Right ventricle myocardium superior (tissue), 1 donor: ENCODE measurements at places on chromosomes 5 and 9. TPM values are rescaled to one million over a fixed set of nuclear protein-coding genes. Genes with fewer than 3 reads are reported as not detected.

GRCh38 chr5:150245111-150245789 lies 44.3 kb downstream of the CAMK2A start:
- peak; percentile 78 for DNase-seq

- no peak for DNase-seq
Observed at GRCh38 chr5:73821003-73821402, 195.0 kb downstream of the ARHGEF28 start.

DNA sequence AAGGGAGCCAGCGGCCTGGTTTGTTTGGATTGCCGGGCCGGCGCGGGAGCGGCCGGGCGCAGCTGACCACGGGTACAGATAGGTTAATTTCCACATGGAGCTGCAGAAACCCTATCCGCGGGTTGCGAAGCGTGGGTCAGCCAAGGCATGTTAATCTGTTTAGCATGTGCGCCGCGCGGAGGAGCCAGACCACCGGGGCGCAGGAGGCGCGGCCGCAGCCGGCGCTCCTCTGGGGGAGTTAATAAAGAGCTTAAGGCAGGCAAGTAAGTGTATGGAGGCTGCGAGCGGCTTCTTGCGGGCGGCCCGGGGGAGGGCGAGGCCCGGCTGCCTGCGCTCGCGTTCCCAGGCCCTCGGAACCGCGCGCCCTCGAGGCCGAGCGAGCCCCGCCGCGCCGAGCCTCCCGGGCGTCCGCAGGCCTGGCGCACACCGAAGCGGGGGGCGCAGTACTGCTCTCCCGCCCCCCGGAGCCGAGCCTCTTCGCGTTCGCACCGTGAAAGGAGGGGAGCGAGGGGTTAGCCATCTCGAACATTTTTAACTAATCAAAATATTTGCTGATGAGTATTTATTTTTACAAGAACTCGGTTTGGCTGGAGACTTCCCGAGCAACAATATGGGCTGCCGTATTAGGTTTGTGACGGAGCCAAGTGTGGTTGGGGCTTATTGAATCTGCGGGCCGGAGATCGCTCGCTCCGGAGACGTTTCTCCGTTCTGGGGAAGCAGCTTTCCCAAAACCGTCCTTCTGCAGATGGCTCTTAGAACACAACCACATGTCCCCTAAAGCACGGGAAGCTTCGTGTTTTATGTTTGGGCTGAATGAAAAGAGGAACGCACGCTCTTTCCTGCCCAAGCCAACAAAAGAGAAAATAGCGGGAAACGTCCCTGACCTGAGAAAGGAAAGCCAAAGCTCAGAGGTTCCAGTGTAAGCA lies 28.8 kb downstream of the FOXD1 start:
- no peak for DNase-seq

DNA sequence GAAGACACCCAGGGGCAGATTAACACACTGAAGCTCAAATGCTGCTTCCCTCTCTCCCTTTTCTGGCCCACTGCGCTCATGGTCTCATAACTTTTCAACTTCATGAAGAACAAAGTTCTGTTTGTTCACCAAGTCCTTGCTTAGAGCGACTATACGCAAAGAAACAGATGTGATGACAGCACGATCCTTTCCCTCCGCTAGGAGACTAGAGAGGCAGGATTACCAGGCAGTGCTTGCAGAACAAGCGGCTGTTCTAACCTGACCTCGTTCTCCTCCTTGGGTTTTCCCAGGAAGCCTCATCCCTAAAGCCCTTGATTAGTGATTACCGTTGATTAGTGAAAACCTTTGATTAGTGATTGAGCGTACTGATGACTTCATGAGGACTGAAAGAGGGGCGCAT lies 649.9 kb downstream of the IRX1 start:
- no peak for DNase-seq

DNA sequence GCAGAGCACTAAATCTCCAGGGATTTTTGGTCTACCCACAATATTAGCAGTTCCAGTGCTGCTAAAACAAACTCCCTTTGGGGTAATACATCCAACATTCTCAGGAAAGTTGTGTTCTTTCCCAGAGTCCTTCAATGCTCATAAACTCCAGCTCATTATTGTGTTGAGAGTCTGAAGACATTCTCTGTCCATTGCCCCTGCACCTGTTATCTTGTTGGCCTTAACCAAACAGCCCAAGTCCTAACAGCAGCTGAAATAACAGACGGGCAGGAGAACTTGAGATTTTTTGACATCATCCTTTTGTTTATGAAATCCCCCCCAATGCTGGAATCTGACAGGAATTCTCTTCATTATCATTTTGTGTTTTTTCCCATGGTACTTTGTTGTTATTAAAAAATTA lies 110.8 kb downstream of the PAPPA start:
- DNase-seq: no peak

DNA sequence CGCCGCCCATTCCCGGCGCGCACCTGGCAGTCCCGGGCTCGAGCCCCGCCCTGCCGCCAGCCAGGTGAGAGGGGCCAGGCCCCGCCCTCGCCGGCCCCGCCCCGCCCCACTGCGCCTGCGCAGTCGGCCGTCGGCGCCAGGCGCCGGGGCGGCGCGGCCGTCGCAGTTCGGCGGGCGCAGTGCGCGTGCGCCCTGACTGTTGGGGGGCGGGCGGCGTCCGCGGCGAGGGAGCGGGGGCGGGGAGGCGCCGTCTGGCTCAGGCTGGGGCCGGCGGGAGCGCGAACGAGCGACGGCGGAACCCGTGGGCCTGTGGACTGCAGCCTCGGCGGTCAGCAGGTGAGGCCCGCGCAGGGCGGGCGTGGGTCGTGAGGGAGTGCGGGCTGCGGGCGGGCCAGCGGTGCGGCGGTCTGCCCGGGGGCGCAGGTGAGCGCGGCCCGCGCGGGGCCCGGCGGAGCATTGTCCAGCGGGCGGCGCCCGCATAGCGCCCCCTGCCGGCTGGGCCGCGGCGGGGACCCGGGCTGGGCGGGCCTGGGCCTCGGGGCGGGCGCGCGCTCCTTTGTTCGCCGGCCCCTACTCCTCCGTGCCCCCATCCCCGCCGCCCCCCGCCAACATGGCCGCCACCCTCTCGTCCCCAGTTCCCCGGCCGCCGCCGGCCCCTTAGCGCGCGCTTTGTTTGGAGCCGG lies at the start of gene SPIN1:
Gene SPIN1 (plus strand): TSS at position 242 of the 683 bp plus-strand sequence. CDS start 38,096 bp downstream, outside the sequence.
- DNase-seq: peak; percentile 89

GRCh38 chr5:98128846-98129245 lies 644.6 kb upstream of the RGMB start:
- no peak for DNase-seq

GRCh38 chr9:19284729-19285128 lies 54.2 kb downstream of the DENND4C start:
- DNase-seq: no peak

GRCh38 chr9:82410866-82411265 lies 422.3 kb downstream of the SPATA31D1 start:
- no peak for DNase-seq

DNA sequence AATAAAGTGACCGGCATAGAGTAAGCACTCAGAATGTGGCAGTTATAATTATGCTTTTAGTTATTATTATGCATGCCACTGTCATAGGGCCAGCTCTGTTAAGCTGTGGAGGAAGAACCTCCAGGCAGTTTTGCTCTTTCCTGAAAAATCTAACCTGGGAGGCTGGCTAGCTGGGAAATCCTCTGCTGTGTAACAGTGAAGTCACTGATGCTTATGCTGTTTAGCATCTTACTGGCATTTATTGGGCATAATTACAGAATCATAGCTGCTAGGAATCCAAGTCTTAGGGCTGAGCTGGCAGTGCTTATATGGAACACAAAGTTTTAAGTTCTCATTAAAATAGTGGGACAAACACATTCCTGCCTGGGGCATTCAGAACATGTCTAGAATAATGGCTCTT lies 5.5 kb upstream of the GSN start:
- no peak for DNase-seq

GRCh38 chr9:27572918-27573633 lies at the start of gene C9orf72:
TSS of gene C9orf72 (minus strand) at chr9:27573481. CDS start at chr9:27567120, 6,361 bp downstream.
- DNase-seq: peak; percentile 86

DNA sequence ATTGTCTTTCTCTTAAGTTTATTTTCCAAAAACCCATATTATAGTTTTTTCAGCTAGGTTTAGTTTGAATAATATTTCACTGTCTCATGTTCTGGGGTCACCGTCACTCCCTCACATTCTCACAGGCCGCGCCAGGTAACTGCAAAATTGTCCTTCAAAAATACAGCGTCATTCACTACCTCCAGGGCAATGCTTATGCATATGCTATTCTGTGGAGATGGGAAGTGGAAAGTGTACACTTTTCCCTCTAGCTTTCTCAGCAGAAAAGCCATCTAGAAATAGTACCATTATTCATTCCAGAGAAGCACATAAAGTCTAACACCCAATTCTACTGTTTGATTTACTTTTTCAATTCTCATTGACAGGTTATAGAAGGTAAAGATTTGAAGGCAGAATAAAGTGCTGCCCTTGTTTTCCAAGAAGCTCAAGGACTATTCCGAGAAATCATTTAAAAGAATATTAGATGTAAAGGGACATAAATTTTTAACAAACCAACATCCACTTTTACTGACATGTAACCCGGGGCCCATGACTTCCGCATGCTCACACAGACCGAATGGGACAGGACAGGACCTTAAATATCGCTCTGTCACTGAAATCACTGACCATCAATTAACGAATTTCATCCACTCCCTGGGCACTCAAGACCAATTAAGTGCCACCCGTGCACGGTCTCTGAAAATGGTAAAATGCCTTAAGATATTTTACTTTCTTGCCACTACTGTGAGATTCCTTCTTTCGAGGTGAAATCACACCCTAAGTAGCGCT lies 720 bp downstream of the NUDT12 start:
- no peak for DNase-seq

DNA sequence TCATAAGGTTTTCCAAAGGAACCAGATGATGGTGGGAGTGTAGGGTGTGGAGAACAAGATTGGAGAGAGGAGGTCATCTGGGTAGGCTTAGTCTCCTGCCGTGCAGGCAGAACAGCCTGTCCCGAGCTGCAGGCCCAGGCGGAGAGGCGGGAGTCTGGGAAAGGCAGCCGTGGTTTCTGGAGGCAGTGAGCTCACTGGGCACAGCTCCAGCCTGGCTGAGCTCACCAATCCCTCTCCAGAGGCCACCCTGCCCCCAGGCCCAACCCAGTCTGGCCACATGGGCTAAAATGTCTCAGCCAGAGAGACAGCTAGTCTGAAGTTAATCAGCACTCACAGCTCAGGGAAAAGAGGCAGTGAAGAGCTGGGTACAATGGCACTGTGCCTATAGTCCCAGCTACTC lies 12.3 kb downstream of the P4HA2 start:
- peak; percentile 97 for DNase-seq

GRCh38 chr5:95915999-95916686 lies 45.5 kb downstream of the ELL2 start:
- no peak for DNase-seq

GRCh38 chr9:72139226-72139625 lies 10.0 kb upstream of the GDA start:
- no peak for DNase-seq

GRCh38 chr9:7336356-7337065 lies 463.1 kb downstream of the DMAC1 start:
- DNase-seq: no peak

DNA sequence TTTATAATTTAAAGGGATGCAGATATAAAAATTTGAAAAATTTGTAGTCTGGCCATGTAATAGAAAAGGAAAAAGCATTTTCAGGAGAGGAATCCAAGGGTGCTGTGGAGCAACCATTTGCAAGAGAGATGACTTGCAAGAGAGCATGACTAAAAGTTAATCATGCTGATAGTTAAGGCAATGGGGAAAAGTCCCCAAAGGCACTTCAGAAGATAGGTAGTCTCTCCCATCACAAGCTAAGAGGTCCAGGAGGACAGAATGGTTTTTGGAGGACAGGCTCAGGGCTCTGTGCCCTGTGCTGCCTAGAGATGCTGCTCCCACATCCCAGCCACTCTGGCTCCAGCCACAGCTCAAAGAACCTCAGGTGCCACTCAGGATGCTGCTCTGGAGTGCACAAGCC lies 38.8 kb downstream of the DNAJB5 start:
- DNase-seq: no peak

DNA sequence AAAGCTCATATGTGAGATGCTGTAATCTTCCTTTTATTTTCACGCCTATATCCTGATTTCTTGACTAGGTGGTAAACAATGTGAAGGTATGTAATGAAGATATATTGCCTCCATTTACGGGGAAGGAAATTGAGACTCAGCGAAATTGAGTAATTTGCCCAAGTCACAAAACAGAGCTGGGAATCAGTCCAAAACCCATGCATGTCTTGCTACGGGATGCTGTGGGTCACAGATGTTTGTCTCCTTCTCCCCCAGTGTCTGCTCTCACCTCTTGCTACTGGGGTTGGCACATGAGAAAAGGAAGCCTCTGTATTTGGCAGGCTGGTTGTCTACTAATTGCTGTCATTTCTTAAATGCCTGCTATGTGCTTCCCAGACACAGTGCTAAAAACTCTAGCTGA lies 53.7 kb upstream of the TEX48 start:
- no peak for DNase-seq

DNA sequence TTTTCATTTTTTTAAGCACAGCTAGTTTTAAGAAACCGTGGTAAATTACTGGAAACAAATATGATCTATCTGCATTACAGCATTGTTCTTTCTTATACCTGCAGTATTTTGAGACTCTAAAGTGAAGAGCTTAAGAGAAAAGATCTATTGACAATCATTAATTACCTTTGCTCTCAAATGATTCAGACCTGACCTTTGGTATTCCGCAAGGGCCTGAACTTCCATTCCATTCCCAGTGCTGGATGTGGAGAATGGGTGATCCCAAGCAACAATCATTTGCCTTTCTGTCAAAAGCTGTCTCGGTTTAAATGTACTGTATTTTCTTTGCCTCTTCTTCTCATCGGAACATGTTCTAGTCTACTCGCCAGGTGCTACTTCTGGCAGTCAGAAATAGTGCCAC lies 18.9 kb downstream of the NREP start:
- DNase-seq: no peak

GRCh38 chr9:228929-229695 lies 14.4 kb downstream of the DOCK8 start:
- no peak for DNase-seq

DNA sequence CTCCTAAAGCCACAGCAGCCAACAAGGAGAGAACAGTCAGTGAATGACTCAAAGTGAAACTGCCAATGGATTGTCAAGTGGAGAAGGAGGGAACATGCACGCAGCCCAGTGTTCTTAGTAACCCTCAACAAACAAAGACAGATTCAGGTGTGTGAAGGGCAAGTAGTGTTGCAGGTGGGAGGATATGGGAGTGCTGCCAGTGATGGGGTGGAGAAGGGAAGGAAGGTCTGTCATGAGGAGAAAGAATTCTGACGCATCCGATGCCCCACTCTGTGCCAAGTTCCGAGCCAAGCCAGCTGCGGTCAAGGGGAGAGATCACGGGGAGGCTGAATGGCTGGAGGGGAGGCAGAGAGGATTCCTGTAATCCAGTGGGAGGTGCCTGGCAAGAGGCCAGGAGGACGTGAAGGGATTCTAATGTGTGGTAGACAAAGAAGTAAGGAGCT lies 56.5 kb downstream of the CAST start:
- DNase-seq: peak; percentile 71

The CBY3 gene
- not detected for total RNA-seq

The BTNL9 gene
- 38.9 TPM for total RNA-seq

The SUSD3 gene
- total RNA-seq: 0.56 TPM

The SLCO6A1 gene
- total RNA-seq: not detected

The GDF9 gene
- total RNA-seq: 0.16 TPM

The MACIR gene
- 3.9 TPM for total RNA-seq

The TLR4 gene
- total RNA-seq: 15.6 TPM

The KIF12 gene
- total RNA-seq: not detected

The POLR3G gene
- 0.46 TPM for total RNA-seq
